Stimulated activated CD8-positive, alpha-beta memory T cell treated with anti-CD3 and anti-CD28 coated beads, Interleukin-4, amount 100 ng/mL, for 1 hour (primary cell): ENCODE measurements at places on chromosomes 5 and 9.

GRCh38 chr5:32445287-32445758 is 783 bp upstream of the ZFR start:
- no peak for DNase-seq

DNA sequence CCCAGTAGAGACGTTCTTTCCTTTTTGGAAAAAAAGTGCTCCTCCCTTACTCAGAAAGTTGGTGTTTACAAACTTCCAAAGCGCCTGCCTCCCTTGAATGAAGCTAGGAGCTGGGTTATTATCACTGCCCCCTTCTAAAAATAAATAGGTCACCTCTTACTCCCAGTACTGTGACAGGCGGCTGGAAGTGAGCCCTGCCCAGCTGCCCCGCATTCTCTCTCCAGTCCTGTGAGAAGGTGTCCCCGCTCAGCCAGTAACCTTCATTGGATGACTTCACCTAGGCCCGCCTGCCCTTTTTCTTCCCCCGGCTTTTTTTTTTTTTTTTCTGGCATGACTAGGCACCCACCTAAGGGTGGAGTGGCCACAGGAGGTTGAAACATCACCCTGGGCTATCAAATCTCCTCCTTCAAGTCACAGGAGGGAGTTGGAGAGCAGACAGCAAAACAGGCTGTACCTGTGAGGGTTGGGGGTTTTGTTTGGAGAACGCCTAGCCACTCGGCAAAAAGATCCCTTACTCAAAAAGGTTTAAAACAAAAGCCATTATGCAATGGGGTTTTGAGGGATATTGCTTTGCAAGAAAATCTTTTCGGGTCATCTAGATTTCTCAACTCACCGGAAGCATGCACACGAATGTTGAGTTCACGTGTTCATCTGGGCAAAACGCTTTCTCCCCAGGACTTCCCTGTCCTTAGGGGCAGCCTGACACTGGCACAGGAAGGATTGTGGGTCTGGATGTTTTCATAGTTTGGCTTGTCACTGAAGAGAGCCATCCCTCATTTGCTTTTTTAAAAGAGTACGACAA is 43.3 kb upstream of the ZNF622 start:
- DNase-seq = no peak

GRCh38 chr5:337563-338130 is 16.1 kb downstream of the AHRR start:
- no peak for DNase-seq

DNA sequence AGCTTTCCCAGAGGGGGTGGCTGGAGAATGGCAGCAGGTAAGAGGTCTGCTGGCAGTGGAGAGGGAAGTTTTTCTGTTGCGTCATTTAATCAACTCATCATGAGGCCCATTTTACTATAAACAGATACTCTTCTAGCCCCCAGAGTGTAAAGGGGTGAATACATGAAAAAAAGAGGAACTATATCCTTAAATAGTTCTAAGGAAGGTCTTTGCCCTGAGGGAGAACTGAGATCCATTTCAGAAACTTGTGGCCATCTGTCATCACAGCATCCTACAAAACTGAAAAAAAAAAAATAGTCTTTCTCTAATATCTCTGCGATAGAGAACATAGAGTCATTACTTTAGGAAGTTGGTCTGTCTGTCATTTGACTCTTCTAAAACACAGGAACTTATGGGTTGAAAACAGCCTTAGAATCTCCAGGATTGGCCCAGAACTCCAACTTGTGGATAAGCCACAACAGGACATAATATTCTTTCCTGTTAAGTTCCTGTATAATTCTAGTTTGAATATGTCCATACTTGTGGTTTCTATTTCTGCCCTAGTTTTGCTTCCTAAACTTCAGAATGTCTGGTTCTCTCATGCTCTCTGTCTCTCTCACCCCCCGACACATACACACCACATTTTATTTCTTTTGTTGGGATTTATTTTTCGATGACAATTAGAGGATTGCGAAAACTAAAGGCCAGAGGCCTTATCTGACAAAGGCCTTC is 238.5 kb upstream of the PIK3R1 start:
- DNase-seq = no peak

- DNase-seq = no peak
Measured at GRCh38 chr9:127680226-127680625, 26.6 kb upstream of the CFAP157 start.

DNA sequence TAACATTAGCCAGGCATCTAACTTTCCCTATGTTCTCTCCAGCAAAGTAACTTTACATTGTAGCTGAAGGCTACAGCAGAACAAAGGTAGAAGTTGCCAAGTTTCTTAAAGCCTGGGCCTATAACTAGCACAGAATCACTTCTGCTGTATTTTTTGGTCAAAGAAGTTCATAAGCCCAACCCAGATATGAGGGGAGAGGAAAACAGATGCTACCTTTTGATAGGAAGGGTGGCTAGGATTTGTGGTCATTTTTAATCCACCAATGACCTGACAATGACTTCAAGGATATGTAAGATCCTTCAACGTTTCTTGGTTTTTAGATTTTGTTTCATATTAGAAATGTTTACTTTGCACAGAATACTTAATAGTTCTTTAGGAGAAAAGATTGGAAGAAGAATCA is 64.2 kb upstream of the RANBP3L start:
- no peak for DNase-seq

DNA sequence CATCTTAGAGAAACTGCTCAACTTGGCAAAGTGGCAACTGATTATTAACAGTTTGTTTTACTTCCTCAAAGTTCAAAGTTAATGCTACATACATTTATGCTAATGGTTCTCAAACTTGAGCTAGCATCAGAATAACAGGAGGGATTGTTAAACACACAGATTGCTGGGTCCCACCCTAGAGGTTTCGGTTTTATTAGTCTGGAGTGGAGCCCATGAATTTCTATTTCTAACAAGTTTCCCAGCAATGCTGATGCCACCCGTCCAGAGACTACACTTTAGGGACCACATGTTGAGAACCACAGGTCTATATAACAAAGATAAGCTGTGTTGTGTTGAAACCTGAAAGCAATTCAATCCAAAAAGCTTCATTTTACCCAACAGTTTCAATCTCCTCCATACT is 95.3 kb downstream of the FBXW11 start:
- DNase-seq = no peak

DNA sequence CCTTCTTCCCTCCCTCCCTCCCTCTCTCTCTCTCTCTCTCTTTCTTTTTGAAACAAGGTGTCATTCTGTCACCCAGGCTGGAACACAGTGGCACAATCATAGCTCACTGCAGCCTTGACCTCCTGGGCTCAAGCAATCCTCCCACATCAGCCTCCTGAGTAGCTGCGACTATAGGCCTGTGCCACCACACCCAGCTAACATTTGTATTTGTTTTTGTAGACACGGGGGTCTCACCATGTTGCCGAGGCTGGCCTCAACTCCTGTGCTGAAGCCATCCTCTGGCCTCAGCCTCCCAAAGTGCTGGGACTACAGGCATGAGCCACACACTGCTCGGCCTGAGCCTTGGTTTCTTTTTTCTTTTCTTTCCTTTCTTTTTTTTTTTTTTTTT is 45.8 kb downstream of the PLPP7 start:
- no peak for DNase-seq

GRCh38 chr5:19261879-19262278 is 726.1 kb downstream of the CDH18 start:
- no peak for DNase-seq

DNA sequence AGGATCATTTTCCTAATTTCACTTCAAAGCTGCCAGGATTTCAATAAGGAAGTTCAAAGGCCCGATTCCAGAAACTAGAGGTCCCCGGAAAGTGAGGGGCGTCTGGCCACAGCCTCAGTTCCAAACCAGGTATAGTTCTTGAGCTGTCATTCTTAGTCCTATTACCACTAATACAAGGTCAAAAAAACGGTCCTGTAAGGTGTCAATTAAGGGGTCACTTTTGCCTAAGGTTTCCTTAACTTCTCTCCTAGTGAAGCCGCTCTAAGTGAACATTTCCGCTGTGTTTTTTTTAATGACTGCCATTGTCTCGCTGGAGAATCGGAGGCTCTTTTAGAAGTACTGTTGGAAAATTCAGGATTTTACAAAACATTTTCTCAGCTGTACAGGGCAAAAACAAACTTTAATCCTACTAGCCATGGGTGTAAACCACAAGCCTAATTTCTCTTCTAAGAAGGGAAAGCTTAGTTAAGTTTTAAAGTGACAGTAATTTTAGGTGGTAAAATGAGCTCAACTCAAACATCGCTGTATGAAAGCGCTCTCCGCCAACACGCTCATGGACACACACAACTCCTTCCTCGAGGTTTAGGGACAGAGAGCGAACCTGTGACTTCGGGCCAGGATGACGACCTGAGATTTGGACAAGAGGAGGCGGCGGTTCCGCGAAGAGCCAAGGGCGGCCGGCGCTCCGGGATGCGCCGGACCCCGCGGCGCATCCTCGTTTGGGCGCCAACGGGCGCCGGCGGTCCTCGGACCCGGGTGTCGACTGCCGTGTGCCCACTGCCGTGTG is 76.7 kb upstream of the IFNE start:
- DNase-seq = no peak

- peak; percentile 19 for DNase-seq
Measured at GRCh38 chr9:3467593-3468219, 58.1 kb downstream of the RFX3 start.

GRCh38 chr5:107290780-107291398 is 379.8 kb downstream of the EFNA5 start:
- DNase-seq = no peak

GRCh38 chr9:127751269-127752054 is 16.4 kb upstream of the TOR2A start:
- no peak for DNase-seq

GRCh38 chr9:20980832-20981455 is 50.5 kb downstream of the HACD4 start:
- no peak for DNase-seq

DNA sequence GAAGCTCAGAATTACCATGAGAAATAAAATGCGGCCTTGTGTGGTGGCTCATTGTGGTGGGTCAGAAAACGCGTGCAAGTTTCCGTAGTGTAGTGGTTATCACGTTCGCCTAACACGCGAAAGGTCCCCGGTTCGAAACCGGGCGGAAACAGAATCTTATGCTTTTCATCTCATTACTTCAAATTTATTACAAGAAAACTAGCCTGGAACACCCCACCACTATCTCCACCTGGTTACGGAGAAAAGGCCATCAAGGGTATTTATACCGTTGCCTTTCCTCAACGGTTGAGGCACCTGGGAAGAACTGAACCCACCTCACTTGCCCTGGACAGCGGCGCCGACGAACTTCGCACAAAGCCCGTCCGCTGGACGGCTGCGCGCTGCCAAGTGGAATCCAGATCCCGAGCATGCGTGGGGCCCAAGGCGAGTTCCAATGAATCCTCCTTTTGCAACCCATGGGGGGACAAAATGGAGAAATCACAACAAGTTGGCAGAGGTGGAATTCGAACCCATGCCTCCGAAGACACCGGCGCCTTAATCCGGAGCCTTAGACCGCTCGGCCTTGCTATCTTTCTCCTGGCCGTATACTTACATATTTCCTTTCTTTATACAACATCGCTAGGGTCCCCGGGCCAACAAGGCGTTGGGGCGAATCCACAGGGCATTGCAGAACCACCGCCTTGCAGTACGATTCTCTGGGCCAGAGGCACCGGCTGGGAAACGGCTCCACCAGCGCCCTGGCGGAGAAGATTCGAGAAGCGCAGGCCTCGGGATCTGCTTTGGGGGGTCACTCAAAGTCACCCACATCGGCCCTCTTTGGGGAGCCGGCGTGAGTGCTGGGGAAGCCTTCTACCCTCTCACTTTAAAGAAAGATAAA is 16.9 kb downstream of the OR2V2 start:
- no peak for DNase-seq

DNA sequence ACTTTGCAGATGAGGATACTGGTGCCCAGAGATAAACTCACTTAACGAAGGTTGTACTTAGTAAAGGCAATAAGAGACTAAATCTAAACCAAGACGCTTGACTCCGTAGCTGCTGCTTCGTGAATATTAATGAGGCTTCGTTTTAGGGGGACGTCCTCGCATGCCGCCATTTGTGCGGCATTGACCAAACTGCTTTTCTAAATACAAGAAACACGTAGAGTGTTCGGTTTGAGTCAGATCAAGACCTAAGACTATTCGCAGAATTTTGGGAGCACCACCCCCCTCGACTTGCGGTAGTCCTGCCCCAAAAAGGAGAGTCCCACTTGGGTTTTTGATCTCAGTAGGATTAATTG is 1.1 kb downstream of the NPM1 start:
- DNase-seq = no peak
